AML-193 (cell line): ENCODE measurements at places on chromosomes 1 and 21.
A peak's percentile ranks its signal among the peaks of the same experiment; 100 is the strongest.

- DNase-seq, result no peak
Measured at GRCh38 chr1:169161496-169162194, 55.2 kb downstream of the ATP1B1 start.

DNA sequence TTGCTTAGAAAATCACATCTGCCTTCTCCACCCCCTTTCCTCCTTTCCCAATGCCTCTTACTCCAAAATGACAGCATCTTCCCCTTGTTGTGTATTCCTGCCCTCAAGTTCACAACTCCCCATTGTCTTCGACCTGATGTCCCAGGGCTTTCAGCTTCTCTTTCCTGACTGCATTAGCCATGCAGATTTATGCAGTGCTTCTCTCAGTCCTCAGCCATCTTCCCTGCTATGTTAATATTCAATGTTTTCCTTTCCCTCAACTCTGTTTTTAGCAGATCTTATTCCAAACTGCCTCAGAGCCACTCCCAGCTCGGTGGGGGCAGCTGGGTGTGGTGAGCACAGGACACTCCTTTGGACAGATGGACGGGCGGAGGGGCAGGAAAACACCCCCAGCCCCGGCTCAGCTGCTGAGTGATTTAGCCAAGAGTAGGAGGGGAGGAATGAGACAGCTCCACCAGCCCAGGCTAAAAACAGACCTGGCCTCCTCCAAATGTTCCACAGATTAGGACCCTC is 71.0 kb downstream of the CD2 start:
- no peak for DNase-seq

DNA sequence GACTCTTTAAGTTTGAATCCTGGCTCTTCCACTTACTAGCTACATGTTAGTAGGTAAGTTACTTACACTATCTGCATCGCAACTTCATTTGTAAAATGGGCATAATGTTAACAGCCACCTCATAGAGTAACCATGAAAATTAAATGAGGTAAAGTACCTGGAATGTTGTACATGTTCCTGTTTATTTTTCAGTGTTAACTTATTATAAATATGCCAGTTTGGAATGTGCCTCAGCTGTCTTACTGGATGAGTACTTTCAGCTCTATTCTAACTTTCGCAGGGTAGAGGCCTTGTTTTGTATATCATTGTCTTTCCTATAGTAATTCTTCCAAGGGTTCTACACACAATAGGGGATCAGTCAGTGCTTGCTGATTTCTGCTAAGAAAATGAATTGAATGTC is 167.4 kb downstream of the DUSP10 start:
- no peak for DNase-seq

DNA sequence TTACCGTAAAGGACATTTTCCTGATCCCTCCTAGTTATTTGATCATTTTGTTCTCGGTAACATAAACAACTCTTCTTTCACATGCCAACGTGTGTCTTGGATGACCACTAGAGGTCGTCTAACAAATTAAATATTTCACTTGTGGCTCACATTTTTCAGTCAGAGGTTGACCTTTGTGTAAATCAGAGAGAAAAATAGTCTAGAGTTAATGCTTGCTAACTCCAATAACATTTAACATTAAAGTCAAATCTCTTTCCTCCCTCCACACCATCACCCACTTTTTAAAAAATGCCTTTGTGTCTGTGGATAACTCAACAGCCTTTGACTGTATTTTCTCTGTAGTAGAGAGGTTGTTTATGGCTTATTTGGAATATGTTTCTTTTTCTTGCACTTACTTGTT is 220.5 kb upstream of the B3GALT2 start:
- DNase-seq, result peak; percentile 50

GRCh38 chr1:201359031-201359872 is 18.2 kb downstream of the TNNT2 start:
- no peak for DNase-seq

DNA sequence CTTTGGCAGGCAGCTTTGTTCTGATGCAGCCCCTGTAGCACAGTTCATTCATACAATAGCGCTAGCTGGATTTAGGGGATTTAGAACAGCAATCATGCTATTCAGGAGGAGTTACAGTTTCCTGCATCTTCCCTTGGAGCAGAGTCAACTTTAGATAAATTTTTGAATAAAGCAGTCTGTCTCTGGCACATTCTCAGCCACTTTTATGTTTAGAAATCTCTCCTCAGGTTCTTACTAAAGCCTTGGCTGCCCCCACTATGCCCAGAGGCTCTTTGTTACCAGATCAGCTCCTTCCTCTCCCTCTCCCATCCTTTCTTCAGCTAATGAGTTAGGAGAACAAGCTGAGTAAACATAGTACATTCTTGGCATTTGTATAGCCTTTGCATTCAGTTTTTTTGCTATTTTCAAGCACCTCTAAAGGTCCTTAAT is 17.0 kb upstream of the PIGC start:
- no peak for DNase-seq
